ENCODE measurements at places on chromosomes 2 and 18.

DNA sequence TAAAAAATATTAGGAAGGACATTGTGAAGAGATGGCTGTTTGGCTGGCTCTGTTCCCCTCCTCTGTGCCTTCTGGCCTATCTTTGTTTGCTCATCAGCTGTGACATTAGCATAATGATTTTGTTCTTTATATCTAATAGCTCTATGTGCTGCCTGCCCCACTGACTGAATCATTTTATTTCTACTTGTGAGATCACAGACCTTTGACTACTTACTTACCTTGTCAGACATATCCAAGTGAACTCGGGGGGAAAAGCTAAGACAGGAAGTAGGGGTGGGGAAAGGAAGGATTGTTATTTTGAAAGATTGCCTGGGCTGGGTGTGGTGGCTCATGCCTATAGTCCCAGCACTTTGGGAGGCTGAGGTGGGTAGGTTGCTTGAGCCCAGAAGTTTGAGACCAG lies 104.2 kb downstream of the ASAP2 start:
- DNase-seq, result no peak

DNA sequence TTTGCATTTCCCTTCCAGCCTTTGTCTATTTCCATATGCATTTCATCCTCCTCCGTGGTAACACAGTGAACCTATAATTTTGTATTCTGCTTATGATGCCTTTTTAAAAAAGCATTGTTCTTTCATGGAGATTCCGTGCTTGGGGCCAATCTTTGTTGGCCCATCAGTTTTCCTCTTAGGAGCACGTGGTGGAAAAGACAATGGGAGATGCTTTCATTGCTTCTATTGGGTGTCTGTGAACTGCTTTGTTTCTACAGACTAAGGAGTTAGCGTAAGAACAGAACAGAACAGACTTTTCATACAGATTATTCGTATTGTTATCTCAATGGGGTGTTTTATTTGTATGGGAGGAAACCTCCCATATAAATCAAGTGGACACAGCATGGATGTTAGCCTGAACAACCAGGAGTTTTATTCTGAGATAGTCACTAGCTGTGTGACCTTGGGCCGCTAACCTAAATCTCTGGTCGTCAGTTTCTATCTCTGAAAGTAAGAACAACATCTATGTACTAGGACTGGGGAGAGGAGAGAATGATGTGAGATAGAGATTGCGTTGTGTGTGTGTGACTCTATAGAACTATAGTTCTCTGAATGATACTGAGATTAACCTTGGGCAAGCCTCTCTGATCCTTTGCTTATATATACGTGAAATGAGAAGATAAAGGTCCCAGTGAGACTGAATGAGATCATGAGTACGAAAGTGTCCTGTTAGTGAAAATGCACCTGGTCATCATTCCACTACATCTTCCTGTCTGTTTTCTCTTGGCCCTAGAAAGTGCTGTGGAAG lies 22.9 kb upstream of the YWHAQ start:
- DNase-seq, result no peak

- DNase-seq, result no peak
These were observed 73.8 kb downstream of the TFCP2L1 start for GRCh38 chr2:121211251-121211650.

GRCh38 chr18:57921708-57922107 lies 118.6 kb upstream of the ATP8B1 start:
- DNase-seq, result no peak

DNA sequence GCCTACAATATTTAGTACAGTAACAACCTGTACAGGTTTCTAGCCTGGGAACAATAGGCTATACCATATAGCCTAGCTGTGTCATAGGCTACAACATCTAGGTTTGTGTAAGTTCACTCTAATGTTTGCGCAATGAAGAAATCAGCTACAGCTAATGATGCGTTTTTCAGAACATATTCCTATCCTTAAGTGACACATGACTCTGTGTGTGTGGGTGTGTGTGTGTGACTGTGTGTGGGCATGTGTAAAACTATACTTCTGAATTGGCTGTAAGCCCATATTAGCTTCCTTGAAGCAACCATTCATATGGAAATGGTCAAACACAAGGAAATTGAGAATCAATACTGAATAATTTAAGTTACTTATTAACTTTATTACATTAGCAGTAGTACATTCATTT lies 120.8 kb upstream of the SULT1C3 start:
- DNase-seq, result no peak

DNA sequence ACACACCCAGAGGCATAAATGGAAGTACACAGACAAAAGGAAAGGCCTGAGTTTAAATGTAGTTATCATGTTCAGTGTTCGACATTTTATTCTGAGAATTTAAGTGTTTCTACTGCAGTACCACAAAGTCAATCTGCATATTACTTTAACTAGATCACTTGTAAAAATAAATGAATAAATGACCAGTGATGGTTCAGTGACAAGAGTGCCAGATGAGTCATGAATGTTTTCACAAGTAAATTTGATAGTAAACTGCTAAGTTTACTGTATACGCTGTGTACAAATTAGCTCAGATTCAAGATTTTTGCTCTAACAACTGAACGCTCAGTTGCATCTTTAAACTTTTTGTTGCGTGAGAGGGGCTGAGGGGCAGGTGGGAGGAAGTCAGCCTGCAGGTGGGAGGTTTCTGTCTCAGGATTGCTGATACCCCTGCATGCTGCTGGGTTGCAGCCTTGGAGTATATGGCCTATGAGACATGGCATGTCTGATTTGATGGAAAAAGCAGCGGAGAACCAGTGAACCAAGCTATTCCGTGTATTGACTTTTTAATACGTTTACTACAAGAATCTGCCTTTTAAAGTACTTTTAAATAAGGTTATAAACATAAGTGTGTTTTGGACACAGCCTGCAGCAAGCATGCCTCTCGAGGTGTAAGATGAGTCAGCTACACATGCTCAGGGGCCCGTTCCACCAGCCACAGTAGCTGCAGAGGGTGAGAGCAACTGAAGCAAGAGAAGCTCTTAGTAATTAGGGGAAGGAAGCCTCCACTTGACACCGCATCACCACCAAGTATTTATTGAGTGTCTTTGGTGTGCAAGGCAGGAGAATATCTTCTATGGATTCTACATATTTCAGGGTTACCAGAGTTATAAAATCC lies 245.1 kb downstream of the NEDD4L start:
- DNase-seq, result peak; percentile 69

DNA sequence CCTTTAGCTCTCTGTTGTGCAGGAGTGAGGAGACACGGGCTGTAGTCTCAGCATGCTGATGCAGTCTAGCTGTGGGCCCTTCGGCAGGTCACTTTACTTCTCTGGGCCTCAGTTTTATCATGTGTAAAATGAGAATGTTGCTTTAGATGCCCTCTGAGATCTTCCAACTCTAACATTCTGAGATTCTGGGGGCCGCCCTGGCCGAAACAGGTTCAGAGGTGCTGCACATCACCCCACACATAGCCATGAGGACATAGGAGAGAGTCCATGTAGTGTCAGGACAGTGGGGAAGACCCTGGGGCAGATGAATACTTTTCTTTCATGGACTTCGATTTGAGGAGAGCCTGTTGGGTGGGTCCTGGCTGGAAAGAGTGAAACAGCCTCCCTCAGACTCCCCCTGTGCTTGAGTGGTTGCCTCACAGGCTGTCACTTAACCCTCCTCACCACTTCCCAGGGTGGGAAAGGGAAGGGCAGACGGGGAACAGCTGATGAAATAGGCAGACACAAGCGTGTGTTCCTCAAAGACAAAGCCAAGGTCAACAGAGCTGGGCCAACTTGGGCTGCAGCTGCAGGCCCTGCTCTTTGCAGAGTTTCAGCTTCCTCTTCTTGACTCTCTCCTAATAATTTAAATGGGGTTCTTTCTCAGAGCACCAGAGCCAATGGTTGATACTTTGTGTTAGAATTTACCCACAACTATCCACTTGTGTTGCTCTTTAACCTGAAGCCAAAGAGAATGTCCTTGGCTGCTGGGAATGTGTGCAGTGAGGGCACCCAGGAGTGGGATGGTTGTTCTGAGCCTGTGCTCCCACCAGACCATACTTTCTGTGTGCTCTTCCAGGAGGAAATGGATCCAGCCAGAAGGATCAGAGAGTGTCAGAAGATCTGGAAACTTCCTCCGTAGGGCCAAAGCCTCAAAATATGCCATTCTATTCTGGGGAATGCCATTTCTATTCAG lies 14.7 kb upstream of the MRPL33 start:
- DNase-seq, result no peak

GRCh38 chr18:48680339-48681250 lies 141.8 kb downstream of the CTIF start:
- peak; percentile 93 for DNase-seq

GRCh38 chr2:30287857-30288513 lies 56.7 kb downstream of the LBH start:
- no peak for DNase-seq

- no peak for DNase-seq
These were observed 21.6 kb downstream of the KCNG2 start for GRCh38 chr18:79819064-79819967.

DNA sequence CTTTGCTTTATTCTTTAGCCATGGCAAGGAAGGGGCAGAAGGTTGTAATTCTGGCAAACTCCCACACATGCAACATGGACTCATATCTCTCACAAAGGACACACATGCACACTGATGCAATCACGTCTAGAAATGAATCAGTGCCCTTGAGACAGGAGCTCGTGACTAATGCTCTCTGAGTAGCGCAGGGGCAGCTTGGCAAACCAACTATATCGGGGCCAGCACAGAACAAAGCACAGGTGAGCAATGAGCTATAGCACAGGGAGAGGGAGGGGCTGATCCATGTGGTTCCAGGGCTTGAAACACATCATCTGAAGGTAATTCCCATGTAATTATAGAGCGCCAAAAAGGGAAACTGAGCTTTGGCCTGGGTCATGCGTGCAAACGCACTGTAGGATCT lies 165.2 kb upstream of the KLF7 start:
- DNase-seq, result no peak

- peak; percentile 35 for DNase-seq
These were observed 12.9 kb downstream of the STAT1 start for GRCh38 chr2:191001032-191001431.

DNA sequence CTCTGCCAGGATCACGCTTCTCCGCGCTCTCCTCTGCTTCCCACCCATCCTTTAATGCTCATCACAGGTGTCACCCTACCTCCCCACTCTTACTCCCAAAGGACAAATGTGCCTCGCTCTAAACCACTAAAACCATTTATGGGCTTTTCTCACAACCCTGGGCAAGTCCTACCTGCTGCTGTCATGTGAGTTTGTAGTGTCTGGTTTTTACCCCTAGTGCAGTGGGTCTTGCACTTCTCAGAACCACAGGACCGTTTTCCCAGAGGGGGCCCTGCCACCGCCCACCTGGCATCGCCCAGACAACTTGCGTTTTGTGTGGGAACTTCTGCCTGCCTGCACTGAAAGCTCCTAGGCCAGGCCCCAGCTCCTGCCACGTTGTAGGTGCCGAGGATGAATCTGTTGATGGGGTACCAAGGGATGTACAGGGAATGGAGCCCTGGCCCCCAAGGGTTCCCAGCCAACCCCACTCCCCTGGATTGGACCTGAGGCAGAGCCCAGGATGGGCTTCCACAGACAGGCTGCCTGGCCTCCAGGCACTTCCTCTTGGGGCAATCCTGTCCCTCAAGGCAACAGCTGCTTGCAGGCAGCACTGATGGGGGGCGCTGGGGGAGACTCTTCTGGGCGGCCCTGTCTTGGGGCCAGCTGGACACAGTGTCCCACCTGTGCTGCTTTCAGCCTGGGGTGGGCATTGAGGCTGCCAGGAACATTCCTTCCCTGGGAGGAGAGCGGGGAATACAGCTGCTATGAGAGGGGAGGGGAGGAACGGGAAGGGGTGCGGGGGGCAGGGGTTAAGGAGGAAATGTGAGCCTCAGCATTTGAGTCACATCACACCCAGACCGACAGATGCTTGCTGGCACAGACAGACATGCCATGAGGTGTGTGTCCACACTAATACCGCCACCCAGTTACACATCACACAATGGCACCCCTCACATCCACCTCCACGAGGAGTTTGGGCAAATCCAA lies 176.3 kb downstream of the ZFP36L2 start:
- DNase-seq, result no peak

DNA sequence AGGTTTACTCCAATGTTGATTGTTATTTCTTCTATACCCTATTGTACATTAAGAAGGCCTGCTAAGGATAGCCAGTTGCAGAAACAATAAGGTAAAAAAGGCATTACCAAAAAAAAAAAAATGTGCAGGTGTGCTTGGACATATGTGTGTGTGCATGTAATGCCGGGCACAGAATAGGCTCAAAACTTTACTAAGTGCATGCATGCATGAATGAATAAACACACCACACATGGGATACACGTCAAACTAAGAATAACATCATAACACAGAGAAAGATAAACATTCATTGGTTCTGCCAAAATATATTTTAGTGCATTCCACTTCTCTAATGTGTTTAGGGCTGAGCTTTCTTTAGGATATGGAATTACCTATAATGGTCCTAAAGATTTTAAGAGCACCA lies 298.2 kb downstream of the TCF4 start:
- no peak for DNase-seq

DNA sequence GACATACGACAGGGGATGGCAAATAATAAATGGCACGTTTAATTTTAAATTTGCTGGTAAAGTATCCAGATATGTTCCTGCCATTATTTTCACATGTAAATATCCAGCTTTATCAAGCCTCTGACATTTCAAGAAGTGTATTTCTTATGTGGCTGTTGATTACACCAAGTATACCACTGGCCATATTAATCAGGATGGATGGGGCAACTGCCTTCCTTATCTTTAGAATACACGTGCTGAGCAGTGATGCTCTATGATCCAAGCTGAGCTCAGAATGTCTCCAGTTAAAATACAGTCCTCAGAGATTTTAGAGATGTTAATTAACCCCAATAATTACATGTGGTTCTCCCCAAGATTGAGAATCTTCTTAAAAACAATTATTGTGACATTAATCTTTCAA lies 38.3 kb upstream of the RAPGEF4 start:
- no peak for DNase-seq

GRCh38 chr2:1314254-1314653 lies 99.0 kb upstream of the TPO start:
- DNase-seq, result no peak

GRCh38 chr2:46087492-46087891 lies 209.7 kb upstream of the EPAS1 start:
- peak; percentile 51 for DNase-seq

DNA sequence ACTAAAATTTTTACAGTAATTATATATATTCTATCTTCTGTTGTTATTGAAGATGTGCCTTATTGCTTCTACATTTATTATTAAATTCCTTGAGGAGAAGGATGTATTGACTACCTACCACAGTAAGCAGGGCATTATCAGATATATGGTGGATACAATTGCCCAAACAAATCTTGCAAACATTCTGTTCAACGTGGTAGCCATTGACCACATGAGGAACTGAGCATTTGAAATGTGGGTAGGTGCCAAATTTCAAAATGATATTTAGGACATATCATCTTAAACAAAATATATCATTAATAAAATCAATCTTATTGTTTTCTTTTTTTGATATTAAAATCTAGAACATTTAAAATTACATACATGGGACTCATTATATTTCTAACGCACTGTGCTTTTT lies 11.1 kb downstream of the SCN3A start:
- DNase-seq, result no peak

GRCh38 chr2:169670215-169670651 lies 24.0 kb downstream of the CFAP210 start:
- DNase-seq, result no peak

- no peak for DNase-seq
These were observed 107.7 kb upstream of the MCFD2 start for GRCh38 chr2:47023332-47023731.

Data from lung microvascular endothelial cell (primary cell).